ENCODE measurements at places on chromosomes 4 and X.
A peak's percentile ranks its signal among the peaks of the same experiment; 100 is the strongest.

GRCh38 chrX:31423609-31424189, 351.9 kb upstream of the FTHL17 start:
- no peak for DNase-seq

GRCh38 chr4:139175646-139176301, 1.2 kb downstream of the ELF2 start:
- no peak for DNase-seq

GRCh38 chr4:171024720-171025303, 788.4 kb upstream of the GALNTL6 start:
- DNase-seq: no peak

DNA sequence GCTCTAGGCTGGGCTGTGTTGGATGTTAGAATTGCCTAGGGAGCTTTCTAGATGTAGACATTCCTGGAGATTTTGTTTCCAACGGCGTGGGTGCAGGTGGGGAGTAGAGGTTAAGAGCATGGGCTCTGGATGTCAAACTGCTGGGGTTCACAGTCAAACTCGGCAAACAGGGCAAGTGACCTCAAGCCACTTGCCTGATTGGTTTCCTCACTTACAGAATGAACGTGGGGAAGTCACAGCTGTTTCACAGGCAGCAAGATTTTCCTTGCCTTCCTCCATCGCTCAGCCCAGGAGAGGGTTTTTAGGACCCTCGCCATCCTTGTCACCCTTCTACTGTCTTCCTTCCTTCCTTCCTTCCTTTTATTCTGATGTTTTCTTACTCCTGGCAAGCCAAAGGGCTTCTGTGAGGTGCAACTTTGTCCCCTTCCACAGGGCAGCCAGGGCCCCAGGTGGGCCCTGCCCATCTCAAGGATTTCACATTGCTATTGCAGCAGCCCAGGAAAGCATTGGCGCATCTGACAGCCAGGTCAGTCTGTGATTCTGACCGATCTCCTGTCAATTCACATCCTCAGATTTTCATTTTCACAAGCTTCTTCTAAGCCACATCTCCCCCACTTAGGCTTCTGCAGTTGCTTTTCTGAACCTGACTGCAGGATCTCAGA, 7.0 kb downstream of the RTL5 start:
- no peak for DNase-seq

GRCh38 chrX:42857766-42858165, 79.8 kb upstream of the PPP1R2C start:
- DNase-seq: no peak

- DNase-seq: no peak
These were observed 33.4 kb downstream of the TAPT1 start for GRCh38 chr4:16192631-16193518.

GRCh38 chrX:103498786-103499185, 20.5 kb downstream of the RAB40A start:
- no peak for DNase-seq

- no peak for DNase-seq
These were observed 146.5 kb downstream of the NDST3 start for GRCh38 chr4:118180776-118181175.

DNA sequence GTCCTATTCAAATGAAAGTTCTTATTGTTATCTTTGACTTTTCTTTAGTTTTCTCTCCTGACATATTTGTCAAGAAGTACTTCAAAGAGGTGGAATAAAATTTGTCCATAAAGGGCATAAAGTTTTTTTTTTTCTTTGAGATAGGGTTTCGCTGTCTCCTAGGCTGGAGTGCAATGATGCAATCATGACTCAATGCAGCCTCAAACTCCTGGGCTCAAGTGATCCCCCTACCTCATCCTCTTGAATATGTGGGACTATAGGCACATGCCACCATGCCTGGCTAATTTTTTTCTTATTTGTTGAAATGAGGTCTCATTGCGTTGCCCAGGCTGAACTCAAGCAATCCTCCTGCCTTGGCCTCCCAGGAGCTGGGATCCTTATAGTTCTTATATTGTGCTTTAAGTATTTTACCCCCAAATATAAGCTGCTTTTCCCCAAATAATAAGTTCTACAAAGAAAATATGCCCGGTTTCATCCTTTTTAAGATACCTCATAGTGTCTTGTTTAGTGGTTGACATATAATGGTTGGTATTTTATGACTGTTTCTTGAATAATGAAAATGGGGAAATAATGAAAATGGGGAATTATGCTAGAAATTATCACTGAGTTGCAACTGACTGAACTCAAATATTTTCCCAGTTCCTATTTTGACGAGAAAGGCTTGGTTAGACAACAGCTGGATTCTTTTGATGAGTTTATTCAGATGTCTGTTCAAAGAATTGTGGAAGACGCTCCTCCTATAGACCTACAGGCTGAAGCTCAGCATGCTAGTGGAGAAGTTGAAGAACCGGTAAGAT, 11.6 kb downstream of the POLR2B start:
- DNase-seq: no peak

GRCh38 chr4:8283161-8283560, 13.6 kb downstream of the HTRA3 start:
- DNase-seq: no peak

- no peak for DNase-seq
These were observed 81.1 kb downstream of the ATP11C start for GRCh38 chrX:139851730-139852129.

- DNase-seq: peak; percentile 41
These were observed 21.4 kb upstream of the AFAP1 start for GRCh38 chr4:7960790-7961655.

GRCh38 chrX:106802388-106803275, at the start of gene TBC1D8B:
TSS of gene TBC1D8B (plus strand) at chrX:106802673. CDS start at chrX:106802854, 181 bp downstream.
- no peak for DNase-seq

DNA sequence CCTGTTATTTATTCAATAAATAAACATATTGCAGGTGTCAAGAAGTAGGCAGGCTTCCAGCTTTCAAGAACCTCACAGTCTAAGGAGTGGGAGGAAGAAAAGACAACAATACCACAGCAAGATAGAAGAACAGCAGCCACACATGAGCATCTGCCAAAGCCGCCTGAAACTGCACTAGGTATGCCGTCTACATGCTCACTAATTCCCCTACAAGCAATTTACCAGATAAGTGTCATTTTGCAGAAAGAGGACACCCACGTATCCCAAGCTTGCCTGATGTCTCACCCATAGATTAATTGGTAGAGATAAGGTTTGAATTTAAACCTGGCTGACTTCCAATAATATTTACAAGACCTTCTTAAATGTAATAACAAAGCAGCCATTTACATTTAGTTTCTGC, 439.4 kb upstream of the CPEB2 start:
- DNase-seq: no peak

DNA sequence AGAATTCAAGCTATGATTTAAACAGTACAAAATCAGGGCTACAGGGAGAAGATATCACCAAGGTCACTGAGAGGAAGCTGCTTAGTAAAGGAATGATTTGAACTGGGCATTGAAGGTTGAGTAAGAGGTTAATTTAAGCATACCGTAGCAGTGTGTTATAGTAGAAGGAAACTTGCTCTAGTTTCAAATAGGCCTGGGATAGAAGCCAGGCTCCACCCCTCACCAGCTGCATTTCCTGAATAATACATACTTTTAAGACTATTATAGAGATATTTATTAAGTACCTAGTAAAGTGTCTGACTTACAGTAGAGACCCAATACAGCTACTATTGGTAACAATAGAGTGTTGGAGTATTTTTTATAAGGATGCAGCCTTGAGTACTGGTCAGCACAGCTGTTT, 118.0 kb upstream of the GLRA2 start:
- DNase-seq: no peak

- DNase-seq: no peak
These were observed 16.0 kb upstream of the SH3TC1 start for GRCh38 chr4:8182858-8183725.

DNA sequence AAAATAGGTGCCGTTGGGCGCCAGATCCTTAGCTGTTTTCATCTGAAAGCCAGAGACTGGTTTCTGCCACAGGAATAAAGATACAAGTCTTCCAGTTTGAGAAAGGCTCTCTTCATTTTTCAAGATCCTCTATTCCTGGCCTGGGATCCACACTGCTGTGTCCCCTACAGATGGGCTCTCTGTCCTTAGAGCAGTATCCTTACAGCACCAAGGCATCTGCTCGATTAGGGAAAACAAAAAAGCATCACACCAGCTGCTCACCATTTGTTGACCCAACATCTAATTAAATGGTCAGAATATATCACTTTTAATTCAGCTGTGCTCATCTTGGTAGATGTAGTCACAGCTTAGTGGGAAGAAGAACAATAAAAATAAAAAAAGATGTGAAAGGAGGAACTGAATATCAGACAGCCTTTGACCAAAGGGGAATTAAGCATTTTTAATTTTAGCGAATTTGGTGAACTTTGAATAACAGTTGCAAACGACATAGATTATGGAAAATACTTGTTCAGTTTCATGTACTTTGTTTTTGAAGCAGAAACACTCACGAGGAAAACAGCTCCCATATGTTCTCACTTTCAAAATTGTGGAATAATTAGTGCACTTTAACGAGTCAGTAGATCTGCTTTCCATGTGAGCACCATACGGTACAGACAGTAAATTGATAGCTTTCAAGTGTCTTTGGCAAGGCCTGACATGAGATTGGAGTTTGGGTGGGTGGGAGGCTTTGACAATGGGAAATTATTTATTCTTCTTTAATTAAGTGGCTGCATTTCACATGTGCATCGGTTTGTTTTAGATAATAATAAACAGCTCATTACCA, 148.4 kb upstream of the CLNK start:
- no peak for DNase-seq

GRCh38 chr4:130689181-130689580, 1593.2 kb downstream of the C4orf33 start:
- no peak for DNase-seq

GRCh38 chr4:153488006-153488891, 22.1 kb downstream of the TMEM131L start:
- DNase-seq: peak; percentile 63

DNA sequence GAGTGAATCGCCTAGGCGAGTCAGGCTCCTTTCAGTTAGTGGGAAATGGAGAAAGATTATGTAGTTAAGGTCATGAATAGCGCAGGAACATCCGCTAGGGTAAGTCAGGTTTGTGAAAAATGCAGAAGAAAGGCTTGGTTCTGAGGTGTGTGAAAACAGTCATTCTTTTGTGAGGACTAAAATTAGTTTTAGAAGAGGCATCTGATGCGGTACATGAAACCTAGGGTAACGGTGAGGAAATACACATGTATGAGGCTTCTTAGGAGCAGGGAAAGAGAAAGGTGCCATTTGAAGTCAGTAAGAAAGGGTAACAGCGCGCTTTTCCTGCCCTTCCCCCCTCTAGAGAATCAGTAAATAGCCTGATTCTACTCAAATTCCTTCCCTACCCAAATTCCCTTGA, 570 bp upstream of the RNF128 start:
- DNase-seq: no peak

DNA sequence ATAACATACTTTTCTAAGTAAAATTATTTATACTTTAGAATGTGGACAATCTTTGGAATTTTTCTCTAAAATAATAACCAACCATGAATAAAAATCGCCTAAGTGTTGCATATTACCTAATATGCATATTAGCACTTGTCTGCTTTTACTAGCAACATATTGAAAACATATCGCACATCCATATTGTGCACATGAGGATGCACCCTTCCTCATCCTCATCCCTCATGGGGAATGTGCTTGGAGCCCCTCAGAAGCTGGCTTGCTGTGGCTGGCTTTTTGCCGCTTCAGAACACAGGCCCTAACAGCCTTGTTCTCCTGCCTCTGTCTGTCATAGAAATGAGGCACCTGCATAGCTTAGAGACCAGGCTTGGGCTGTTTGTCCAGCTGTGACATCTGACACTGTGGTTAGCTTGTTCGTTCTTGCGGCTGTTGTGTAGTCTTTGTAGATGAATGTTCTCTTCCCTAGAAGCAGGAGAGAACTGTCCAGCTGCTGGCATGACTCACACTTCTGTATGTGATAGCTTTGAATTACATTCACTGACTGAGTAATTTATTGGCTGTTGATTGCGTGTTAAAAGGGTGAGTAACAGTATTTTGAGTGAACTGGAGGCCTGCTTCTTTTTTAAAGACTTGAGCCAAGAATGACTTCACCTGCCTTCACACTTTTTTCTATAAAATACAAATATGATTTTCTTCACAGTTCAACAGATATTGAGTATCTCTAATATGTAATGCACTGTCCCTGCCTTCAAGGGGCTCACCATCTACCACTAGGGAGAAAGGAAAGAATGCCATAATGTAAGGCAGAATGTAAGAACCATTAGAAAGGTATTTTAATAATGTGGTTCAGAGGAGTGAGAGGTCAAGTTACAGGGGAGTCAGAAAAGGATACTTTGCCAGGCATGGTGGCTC, 81.9 kb downstream of the HMGB2 start:
- no peak for DNase-seq

DNA sequence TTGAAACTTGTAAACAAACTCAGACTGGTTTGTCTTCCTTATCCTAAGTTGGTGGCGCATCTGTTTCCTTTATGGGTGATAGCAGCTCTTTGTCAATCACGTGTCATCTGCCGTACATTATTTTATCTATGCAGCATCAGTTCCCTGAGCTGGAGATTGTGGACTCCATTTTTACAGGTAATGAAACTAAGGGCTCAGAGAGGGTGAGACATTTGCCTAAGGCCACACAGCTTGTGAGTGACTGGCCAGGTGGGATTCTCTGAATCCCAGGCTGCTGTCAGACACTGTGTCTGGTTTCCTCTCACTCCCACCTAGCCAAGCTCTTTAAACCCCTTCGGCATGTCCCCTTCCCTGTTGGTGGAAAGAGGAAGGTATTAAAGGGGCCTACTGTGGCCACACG, 41.7 kb upstream of the CLCN4 start:
- DNase-seq: no peak

GRCh38 chrX:16930392-16930791, 16.1 kb upstream of the REPS2 start:
- DNase-seq: no peak

DNA sequence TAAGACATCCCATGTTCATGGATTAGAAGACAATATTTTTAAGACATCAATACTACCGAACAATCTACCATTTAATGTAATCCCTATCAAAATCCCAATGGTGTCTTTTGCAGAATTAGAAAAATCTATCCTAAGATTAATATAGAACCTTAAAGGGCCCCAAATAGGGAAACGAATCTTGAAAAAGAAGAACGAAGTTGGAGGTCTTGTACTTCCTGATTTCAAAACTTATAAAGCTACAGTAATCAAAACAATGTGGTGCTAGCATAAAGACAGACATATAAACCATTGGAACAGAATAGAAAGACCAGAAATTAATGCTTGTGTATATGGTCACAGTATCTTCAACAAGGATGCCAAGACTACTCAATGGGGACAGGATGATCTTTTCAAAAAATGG, 42.0 kb downstream of the CENPE start:
- DNase-seq: no peak

- no peak for DNase-seq
These were observed 235.8 kb downstream of the RBMX2 start for GRCh38 chrX:130637591-130637990.

- DNase-seq: no peak
These were observed 119.2 kb upstream of the EDNRA start for GRCh38 chr4:147361726-147362125.

GRCh38 chrX:31130457-31131220, 58.8 kb upstream of the FTHL17 start:
- no peak for DNase-seq

DNA sequence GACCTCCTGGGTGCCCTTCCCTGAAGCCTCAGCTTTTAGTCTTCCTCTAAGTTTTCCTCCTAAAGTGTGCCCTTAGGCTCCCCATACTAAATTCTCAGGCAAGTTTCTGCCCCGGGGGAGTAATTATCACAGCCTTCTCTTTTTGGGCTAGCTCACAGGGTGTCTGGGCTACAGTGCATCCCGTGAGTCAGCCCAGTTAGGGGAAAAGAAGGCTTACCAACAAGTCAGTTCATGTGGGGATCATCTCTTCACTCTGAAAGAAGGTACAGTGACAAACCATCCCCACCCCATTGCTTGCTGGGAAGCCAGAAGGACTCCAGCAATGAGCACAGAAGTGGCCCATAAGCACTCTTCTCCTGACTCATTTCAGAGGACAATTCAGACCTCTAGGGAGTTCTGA, 134.7 kb upstream of the FAM9C start:
- no peak for DNase-seq
